ENCODE measurements at places on chromosomes 3 and 15.

DNA sequence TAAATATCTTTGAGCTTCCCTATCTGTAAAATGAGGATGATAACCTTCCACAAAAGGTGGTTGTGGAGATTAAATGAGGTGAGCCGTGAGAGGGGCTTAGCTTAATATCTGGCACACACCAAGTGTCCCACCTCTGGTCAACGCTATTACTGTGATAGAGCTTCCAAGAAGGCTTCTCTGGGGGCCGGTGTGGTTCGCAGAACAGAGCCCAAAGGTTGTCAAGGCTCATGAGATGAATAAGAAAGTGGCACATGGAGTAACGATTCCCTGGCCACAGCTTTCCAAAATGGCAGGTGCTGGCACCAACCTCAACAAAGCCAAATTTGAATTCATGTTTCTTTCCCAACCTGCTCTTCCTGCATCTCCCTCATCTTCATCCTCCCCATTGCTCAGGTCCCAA lies 10.4 kb downstream of the KY start:
- peak; percentile 37 for DNase-seq

DNA sequence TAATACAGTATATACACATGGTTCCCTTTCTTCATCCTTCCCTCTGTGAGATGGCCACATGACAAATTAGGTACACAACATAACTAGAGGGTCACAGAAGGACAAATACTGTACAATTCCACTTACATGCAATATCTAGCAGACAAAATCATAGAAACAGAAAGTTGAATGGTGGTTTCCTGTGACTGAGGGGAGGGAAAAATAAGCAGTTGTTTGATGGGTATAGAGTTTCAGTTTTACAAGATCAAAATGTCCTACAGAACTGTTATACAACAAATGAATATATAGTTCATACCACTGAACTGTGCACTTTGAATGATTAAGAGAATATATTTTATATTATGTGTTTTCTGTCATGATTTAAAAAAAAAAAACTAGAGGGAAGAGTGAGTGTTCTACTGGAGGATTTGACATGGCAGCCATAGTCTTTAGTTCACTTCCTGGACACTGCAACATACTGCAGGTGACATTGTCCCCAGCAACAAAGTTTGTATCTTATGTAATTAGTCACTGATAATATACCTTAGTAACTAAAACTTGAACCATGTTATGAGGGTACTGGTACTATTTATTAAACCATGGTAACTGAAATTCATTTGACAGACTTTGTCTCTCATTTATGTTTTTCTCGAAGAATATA lies 37.2 kb downstream of the CCDC54 start:
- no peak for DNase-seq

DNA sequence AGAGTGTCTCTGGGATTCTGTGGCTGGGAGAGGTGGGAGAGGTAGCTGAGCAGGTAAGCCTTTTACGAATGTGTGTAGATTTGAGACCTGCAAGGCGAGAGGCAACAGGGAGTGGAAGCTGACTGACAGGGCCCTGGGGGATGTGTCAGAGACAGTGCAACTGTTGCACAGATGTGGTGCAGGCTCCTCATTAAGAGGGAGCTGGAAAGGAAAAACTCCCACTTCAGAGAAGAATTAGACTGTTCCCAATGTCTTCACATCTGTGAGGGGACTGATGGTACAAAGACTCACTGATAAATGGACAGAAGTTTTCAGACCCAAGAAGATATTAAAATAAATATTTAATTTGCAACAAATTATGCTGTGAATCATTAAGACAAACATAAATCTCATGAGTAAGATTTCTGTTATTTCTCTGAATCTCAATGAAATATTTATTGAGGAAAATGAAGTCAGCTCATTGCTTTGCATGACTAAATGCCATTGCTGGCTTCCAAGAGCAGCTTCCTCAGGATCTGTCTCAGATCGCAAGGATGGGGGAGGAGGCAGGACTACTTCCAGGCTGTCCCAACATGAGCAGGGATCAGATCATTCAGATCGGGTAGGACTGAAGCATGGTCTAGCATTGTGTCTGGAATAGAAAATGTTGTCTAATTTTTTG lies 127.3 kb upstream of the ROPN1 start:
- DNase-seq = no peak

- no peak for DNase-seq
Observed at GRCh38 chr3:146339349-146339748, 88.4 kb upstream of the PLSCR4 start.

DNA sequence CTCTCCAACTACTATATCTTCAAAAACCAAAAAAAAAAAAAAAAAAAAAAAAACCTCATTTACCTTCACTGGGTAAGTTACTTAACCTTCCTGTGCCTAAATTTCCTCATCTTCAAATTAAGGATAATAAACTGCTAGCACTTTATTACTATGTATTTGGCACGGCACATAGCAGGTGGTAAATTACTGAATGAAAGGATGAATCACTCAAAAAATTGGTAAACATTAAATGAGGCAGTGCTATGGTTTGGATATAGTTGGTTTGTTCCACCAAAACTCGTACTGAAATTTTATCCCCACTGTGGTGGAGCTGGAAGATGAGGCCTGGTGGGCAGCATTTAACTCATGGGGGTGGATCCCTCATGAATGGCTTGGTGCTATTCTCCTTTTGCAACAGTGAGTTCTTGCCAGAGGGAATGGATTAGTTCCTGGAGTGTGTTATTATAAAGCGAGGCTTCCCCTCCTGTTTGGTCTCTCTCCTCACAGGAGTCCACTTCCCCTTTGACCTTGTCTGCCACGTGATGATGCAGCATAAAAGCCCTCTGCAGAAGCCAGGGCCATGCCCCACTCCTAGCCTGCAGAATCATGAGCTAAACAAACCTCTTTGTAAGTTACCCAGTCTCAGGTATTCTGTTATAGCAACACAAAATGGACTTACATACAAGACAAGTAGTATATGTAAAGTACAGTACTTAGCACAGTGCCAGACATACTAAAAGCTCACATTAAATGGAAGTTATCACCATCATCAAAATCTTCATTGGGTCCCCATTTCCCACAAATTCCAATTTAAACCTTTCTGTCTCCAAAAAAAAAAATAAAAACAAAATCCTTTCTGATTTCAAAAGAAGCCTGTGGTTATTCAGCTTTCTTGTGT lies 20.6 kb downstream of the DCUN1D1 start:
- DNase-seq = no peak

DNA sequence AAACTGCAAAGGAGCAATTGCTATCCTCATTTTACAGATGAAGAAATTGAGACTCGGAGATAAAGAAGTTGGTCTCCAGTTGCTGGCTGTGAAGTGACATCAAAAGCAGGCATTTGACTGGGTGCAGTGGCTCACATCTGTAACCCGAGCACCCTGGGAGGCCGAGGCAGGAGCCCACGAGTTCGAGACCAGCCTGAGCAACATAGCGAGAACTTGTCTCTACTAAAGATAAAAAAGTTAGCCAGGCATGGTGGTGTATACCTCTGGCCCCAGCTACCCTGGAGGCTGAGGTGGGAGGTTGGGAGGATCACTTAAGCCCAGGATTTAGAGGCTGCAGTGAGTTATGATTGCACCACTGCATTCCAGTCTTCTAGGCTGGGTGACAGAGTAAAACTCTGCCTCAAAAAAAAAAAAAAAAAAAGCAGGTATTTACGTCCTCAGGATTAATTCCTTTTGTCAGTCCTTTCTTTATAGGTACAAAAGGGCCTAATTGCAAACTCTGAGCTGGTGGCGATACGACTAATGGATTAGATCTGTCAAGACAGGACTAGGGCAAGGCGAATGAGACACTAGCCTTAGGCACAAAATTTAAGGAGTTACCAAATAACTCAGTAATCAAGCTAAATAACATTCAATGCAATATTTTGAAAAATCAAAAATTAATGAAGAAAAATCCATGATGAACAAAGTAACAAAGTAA lies 5.9 kb upstream of the DNASE1L3 start:
- no peak for DNase-seq

DNA sequence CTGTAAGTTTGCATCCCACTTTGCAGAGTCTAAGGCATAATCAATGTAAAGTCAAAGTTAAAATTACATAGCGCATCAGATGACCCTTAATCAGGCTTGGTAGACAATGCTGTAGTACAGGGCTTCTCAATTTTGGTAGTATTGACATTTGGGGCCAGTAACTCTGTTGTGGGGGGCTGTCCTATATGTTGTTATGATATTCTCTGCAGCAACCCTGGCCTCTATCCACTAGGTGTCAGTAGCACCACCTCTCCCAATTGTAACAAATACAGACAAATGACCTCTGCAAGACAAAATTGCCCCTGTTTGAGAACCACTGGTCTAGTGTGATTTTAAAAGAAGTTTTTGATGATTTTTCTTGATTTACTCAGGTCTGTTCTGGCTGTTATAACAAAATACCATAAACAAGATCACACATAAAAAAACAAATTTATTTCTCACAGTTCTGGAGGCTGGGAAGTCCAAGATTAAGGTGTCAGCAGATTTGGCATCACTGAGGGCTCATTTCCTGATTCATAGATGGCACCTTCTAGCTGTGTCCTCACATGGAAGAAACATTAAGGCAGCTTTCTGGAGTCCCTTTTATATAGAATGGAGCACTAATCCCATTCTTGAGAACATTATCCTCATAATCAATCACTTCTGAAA lies 37.6 kb upstream of the SLC9A9 start:
- DNase-seq = peak; percentile 76

DNA sequence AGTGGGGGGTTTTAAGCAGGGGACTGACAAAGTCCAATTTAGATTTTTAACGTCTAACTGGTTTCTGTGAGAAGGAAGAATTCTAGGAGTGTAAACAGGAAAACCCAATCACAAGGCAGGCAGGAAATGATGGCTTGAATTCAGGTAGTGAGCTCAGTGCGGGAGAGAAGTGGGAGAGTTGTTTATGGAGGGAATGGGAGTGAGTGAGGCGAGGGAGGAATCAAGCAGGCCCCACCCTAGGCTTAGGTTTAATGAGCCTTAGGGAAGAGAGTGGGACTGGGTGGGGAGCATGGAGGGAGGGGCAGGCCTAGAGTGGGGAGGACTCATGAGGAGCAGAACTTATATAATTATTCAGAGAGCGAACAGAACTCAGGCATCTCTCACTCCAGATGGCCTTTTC lies 17.9 kb downstream of the VIPR1 start:
- no peak for DNase-seq

GRCh38 chr3:157257101-157257500 lies 97.2 kb upstream of the CCNL1 start:
- no peak for DNase-seq

- DNase-seq = no peak
Observed at GRCh38 chr3:168416446-168416845, 320.7 kb upstream of the GOLIM4 start.

DNA sequence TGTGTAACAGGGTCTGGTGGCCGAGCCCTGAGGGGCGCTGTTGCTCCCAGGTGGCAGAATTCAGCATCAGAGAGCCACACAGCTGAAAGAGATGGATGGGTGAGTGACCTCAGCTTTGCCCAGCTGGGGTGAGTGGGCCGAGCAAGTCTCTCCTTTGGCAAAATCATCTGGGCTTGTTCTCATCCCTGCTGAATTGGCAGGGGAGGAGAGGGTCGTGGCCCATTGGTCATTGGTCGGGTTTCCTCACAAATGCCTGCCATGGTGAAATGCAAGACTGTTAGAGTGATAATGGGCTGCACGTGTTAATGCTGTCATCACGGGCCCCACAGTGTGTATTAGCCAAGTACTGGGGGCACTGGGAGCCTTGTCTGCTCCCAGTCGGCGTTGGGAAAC lies 15.9 kb downstream of the ABHD2 start:
- no peak for DNase-seq

Data from endodermal cell (in vitro differentiated cells).